Caki2 (cell line): ENCODE measurements at places on chromosomes 6 and 20.
A peak's percentile ranks its signal among the peaks of the same experiment; 100 is the strongest.

GRCh38 chr6:39794231-39794630 lies 2.1 kb downstream of the DAAM2 start:
- DNase-seq, result no peak

DNA sequence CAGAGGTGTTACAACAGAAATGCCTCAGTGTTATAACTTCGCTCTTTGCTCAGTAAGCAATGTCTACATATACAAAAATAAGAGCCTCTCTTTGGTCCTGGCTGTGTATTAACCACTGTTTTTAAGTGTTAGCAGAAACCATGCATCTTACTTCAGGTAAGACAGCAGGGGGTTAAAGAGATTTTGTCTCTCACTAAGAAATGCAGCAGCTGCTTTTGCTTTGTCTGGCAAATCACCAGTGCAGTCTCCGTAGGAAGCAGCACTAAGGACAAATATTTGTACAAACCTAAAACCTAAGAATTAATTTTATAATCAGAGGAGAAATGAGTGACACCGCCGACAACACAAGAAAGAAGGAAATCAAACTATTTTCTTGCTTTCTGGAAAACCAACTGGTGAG lies 758 bp downstream of the SMIM28 start:
- no peak for DNase-seq

- DNase-seq, result peak; percentile 75
These were observed 131.2 kb upstream of the CDH4 start for GRCh38 chr20:61120595-61121515.

GRCh38 chr6:106569428-106569827 lies 59.9 kb downstream of the RTN4IP1 start:
- no peak for DNase-seq

GRCh38 chr20:25070821-25071473 lies 11.0 kb downstream of the VSX1 start:
- no peak for DNase-seq

- no peak for DNase-seq
These were observed 736.5 kb downstream of the HACE1 start for GRCh38 chr6:104123227-104123626.

DNA sequence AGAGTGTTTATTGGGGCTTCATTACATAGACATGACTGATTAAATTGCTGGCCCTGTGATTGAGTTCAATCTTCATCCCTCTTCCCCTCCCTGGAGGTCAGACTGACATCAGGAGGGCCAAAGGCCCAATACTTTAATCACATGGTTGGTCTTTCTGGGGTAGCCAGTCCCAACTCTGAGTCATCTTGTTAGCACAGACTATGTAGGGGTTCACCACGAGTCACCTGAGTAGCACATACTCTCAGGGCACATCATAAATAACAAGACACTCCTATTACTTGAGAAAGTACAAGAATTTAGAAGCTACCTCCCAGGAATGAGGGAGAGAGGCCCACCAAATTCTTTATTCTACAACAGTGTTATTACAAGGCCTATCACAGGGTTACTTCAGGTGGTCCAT lies 11.3 kb downstream of the GINS1 start:
- DNase-seq, result no peak
